ENCODE measurements at places on chromosomes 1 and 21.

DNA sequence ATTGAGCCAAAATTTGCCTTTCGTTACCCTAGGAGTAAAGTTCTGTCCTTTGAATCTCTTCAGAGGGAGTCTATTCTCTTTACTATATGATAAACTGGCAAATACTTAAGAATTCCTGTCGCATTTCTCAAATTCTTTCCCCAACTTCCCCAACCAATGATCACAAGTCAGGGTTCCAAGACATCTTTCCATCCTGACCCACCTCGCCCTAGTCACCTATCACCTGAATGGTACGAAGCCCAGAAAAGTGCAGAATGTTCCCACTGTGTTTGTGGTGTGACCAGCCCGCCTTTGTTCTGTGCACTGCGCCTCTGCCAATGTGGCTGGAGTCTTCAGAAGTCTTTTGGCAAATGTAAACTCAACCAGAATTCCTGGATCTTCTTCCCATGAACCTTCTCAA lies 132.5 kb downstream of the RNF220 start:
- no peak for DNase-seq

DNA sequence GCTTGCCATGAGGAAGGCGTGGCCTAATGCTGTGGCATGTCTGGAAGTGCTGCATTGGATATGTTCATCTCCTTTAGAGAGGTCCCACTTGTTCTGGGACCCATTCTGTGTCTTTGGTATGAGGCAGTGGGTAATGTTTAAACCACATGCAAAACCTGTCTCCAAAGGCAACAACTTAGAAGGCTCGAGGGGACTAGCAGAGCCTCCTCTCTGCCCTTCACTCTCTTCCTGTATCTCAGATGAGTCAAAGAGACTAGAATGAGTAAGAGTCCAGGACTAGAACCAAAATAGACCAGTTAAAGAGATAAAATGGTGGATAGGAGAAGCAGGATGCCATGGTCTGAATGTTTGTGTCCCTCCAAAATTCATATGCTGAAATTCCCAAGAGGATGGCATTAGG lies 220.8 kb upstream of the KIAA0040 start:
- DNase-seq, result no peak

- no peak for DNase-seq
These were observed 204.4 kb downstream of the GRIK3 start for GRCh38 chr1:36829961-36830360.

DNA sequence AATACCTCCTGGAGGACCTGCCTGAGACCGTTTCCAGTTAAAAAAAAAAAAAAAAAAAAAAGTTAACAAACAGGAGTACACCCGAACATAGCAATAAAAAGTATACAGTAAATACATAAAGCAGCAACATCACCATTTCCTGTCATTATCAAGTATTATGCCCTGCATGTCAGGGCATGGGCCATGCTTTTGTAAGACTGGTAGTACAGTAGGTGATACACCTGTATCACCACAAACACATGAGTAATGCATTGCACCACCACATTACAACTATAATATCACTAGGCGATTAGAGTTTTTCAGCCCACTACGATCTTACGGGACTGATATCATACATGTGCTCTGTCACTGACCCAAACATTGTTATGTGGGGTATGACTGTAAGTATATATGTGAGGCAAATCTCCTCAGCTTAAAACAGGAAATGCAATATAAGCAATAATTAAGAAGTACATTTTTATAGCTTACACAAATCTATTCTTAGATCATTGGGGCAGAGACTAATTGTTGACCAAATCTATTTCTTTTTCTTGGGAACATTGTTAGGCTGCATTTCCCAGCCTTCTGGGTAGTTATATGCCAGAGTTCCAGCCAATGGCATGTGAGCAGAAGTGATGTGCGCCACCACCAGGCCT lies 98.1 kb downstream of the PLD5 start:
- DNase-seq, result no peak

- no peak for DNase-seq
These were observed 62.9 kb downstream of the LPAR3 start for GRCh38 chr1:84830136-84830535.

DNA sequence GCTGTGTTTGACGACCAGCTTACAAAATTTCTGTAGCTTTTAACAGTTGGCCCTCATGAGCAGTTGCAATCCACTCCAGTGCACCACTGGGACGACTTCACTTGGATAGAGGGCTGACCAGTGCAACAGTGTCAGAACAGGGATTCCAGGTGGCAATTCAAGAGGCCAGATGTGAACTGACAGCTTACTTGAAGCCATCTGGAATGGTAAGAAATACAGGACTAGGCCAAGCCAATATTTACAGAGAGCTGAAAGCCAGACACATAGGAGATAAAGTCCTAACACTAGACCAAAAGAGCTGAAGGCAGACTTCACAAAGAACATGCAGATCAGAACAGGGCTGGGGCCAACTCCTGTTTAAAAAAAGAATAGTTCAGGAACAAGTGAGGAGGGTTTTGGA lies 93.5 kb upstream of the NFIA start:
- DNase-seq, result no peak

DNA sequence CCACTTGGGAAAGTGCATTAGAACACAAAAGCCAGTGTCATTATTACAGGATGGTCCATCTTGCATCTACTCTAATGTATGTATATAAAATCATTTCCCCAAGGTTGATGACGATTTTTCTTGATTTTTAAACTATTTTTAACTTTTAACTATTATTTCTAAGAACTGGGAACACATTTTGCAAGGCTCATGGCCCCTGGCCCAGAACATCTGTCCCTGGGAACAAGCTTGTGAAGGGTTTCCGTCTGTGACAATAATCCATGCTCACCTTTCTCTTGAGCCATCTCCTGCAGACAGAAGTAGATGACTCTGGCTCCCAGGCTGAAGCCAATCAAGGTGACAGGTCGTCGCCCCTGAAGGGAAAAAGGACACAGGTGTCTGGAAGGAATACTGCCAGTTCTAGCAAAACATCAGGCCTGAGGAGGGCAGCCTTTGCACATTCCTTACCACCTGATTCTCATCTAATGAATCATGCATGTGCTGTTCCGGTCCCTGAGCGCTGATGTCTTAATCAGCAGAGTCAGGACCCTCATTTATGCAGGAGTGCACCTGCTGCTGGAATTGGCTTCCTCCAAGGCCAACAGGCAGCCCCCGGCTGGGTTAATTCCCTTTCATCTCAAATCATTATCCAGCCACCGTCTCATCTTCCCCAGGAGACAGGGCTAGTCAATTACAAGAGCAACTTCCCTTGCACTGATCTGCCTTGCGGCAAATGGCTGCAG lies 62.5 kb downstream of the TMCO4 start:
- no peak for DNase-seq

DNA sequence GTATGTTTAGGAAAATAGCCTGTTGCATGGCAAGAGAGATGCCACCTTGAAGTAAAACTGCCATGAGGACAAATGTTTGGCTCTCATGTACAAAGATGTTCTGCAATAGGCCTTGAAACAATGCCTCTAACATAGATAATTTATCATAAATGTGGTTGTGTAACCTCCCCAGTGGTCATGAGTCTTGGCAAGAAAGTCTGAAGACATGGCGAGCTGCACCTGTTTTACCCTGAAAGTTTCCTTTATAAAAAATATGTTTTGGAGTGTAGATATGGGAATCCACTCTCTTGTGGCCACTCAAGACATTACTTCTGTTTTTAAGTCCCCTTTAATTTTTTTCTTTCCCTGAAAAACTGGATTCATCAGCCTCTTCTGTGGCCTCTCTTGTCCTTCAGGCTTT lies 2217.1 kb downstream of the NCAM2 start:
- no peak for DNase-seq

GRCh38 chr1:224783006-224783651 lies 146.3 kb upstream of the DNAH14 start:
- no peak for DNase-seq

DNA sequence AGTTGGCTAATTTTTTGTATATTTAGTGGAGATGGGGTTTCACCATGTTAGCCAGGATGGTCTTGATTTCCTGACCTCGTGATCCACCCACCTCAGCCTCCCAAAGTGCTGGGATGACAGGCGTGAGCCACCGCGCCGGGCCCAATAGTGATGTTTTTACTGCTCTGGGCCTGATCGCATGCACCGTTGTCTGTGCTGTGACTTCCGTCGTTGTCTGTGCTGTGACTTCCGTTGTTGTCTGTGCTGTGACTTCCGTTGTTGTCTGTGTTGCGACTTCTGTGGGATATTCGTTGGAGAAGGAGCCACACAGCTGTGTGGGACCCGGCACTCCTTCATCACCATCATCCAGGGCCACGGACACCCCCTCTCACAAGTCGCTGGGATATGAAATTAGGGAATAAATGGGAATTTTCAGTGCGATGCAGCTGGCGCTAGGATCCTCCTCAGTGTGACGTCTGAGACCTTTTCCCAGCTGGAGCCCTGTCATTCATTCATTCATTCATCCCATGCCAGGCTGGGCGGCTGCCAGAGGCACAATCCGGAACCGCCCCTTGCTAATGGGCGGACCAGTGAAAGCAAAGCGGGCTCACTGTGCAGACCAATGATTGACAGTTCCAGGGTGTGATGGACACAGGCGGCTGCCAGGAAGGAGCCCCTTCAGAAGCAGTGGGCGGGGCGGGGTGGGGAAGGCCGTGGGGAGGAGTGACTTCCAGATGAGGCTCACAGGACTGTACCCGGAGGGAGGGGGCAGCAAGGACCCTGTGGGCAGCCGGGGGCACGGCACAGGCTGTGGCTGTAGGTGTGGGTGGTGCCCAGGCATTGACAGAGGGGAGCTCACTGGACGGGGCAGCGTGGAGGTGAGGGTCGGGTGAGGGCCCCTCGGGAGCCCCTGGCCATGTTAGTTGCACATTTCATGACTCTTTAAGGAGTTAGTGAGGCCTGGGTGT lies 48.9 kb downstream of the PRKCZ start:
- no peak for DNase-seq

DNA sequence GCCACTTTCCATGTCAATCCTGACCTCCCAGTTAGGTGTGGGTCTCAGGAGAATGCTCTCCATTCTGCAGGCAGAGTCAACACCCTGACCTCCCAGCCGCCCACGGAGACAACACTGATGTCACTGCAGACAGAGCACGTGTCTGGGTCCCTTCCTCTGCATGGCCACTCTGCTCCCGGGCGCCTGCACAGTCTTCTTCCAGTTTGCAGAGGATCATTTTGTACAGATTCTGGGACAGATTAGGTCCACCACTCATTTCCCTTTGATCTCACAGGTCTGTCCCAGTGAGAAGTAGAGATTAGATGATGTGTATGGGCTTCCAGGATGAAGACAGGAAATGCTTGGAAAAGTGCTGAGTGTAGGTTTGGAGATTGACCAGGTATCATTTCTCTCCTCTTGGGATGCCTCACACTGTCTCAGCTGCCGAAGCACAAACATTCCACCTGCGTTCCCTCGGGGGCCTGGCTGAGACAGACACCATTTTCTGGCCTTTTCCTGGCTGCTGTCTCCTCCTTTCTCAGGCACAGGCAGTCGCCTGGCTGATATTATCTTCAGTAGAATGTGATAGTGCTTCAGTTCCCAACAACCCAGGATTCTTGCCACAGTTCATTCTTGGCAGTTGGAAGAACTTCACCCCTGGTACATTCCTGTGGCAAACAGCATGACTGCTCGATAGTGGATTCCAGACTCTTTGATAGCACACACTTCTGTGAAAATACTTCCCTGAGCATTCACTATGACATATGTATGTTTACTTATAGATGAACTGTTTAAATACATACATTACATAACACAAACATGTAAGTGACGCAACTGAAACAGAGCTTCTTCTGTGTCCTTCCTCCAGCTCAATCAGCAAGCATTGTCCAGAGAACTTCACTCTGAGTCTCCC lies 7.9 kb downstream of the MYBPHL start:
- no peak for DNase-seq

GRCh38 chr1:246526380-246526779 lies 19.3 kb upstream of the SMYD3 start:
- DNase-seq, result no peak

GRCh38 chr1:221718381-221719277 lies 23.3 kb downstream of the DUSP10 start:
- no peak for DNase-seq

GRCh38 chr1:6461538-6462411 lies 4.2 kb downstream of the TNFRSF25 start:
- DNase-seq, result no peak

DNA sequence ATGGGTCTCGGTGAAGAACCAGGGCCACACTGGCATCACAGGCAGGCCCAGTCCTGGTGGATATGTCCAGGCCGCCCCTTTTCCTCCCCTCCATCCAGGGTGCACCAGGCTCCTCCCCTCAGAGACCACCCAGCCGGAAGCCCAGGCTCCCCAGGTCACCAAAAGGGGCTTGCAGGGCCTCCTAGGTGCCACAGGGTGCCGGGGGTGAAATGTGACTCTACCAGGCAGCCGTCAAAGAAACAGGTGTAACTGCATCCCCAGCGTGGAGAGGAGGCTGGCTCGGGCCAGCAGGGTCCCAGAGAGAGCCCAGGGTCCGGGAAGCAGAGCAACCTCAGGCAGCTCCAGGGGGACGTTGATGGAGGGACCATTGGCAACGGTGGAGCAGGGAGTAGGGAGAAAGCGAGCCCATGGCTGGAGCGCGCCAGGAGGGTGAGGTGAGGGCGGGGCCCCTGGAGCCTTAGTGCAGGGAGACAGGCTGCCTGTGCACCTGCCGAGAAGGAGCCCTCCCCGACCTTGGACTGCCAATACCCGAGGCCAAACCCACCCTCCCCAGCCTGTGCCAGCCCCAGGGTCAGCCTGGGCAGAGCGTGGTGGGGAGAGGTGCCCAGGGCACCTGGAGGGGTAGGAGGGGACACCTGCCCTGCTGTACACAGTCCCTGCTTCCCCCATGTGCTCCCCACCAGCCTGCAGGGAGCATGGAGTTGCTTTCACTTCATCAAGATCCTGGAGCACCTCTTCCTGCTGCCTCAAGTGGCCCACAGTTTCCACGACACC lies 48.3 kb upstream of the POFUT2 start:
- no peak for DNase-seq

GRCh38 chr1:161111527-161111926 lies 6.3 kb downstream of the PFDN2 start:
- DNase-seq, result no peak

- no peak for DNase-seq
These were observed 14.3 kb upstream of the SKI start for GRCh38 chr1:2213576-2214505.
